Effector memory CD4-positive, alpha-beta T cell (primary cell): ENCODE measurements at places on chromosomes 2 and 18.

DNA sequence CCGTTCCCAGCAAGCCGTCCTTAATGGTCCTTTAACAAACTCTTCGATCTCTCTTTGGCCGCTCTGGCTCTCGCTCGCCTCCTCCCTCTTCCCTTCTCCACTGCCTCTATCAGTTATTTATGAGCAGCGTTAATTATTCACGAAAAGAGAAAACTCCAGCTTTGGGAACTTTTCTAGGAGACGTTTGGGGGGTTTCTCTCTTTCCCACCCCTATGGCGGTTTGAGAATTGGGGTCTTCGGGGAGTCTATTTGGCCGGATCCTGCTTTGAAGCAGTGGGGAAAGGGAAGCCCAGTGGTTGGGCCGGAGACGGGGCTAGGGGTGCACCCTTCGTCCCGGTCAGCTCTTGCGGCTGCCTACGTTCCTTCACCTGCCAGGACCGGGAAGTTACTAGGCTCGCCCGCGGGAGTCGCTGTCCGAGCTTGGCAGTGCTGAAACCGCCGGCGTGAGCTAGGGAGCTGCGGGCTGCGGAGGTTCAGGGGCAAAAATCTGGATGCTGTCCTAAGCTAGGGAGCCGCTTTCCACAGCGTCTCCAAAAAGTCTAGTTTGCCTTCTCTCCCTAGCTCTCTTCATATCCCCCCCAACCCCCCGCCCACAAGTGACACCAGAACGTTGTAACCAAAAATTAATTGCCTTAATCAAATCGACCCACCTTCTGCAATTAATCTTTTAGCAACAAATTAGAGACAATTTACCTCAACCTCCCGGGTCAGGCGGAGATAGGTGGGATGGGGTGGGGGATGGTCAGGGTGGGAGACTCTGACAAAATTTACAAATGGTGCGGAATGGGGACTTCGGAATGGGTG lies 8.9 kb upstream of the SKOR2 start:
- H3K27ac ChIP-seq: no peak overlapping the region
- no peak overlapping the region for H3K4me3 ChIP-seq
- DNase-seq: no peak
- no peaks in the 10 kb centered on the region for H3K36me3 ChIP-seq

DNA sequence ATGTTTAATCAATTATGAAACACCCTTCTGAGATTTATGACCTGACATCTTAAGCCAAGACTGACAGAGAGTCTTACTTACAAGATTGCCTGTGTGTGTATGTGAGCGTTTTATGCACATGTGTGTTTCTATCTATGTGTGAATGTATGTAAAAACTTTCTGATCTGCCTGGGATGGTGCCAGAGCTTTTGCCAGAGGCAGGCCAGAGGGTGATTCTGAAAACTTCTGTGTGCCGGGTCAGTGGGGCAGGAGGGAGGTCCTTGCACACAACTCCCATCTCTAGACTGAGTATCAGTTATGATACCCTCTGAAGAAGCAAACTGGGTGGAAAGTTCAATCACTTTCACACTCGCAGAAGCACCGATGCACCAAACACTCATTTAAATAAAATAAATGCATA lies 335.0 kb upstream of the NT5C1B start:
- no peaks in the 10 kb centered on the region for H3K4me1 ChIP-seq
- no peaks in the 10 kb centered on the region for H3K27me3 ChIP-seq
- no peak overlapping the region for H3K27ac ChIP-seq
- H3K36me3 ChIP-seq: no peaks in the 10 kb centered on the region
- no peak for DNase-seq
- no peak overlapping the region for H3K4me3 ChIP-seq

- H3K27me3 ChIP-seq: no peaks in the 10 kb centered on the region
- no peak overlapping the region for H3K27ac ChIP-seq
- no peak for DNase-seq
- no peak overlapping the region for H3K4me3 ChIP-seq
- H3K4me1 ChIP-seq: peaks cover 14% of the 10 kb centered on the region
Observed at GRCh38 chr2:112194482-112194881, 56.3 kb downstream of the FBLN7 start.

DNA sequence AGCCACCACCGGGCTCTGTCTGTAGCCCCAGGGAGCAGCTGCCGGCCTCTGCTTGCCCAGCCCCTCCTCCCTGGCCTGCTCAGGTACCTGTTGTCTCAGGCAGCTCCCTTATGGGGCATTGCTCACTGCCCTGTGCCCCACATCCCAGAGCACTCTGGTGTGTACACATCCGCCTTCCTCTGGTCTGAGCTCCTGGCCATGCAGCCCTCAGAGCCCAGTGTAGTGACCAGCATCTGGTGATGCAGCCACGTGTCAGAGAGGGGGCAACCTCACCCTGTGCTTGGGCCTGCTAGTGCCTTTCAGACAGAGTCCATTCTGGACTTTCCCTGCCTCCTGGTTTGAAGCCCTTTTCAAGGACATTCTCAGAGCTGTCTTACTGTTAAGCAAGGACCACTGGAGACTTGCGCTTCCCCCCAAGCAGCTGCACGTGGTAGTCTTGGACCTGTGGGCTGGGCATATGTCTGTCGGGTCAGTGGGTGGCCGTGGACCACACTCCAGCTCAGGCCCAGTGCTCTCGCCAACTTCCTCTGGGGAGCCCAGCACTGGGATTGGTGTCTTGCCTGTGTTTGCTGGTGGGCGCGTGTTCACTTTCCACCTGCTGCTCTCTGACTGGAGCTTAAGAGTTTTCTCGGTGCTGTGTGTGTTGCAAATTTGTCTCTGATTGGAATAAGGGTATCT lies 30.7 kb downstream of the DGKD start:
- H3K4me3 ChIP-seq: no peak overlapping the region
- H3K27me3 ChIP-seq: no peaks in the 10 kb centered on the region
- peaks cover 14% of the 10 kb centered on the region for H3K4me1 ChIP-seq

GRCh38 chr18:67730886-67731285 lies 214.4 kb upstream of the DSEL start:
- no peaks in the 10 kb centered on the region for H3K27me3 ChIP-seq
- H3K4me1 ChIP-seq: no peaks in the 10 kb centered on the region
- DNase-seq: no peak
- H3K27ac ChIP-seq: no peak overlapping the region
- no peak overlapping the region for H3K4me3 ChIP-seq
- no peaks in the 10 kb centered on the region for H3K36me3 ChIP-seq

DNA sequence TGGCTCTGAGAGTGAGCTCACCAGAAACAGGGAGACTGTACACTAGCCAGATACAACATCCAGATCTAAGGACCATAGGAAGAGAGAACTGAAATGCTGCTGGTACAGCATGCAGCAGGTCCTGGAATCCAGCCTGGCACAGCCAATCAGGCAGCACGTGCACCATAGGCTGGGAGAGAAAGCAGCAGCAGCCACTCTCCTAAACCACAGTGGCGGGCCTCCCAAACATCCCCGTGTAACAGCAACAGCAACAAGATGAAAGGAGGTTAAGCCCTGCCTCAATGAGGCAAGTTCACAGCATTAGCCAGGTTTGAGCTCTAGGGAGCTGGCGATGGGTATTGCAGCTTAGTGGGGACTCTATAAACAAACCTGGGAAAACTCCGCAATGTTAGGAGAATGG lies 192.0 kb downstream of the EPHA4 start:
- no peak overlapping the region for H3K27ac ChIP-seq
- no peak overlapping the region for H3K4me3 ChIP-seq
- H3K27me3 ChIP-seq: no peaks in the 10 kb centered on the region
- no peak for DNase-seq
- H3K4me1 ChIP-seq: no peaks in the 10 kb centered on the region
